ENCODE measurements at places on chromosomes 16 and 17.

GRCh38 chr17:1324201-1324771 is 44.8 kb downstream of the TRARG1 start:
- DNase-seq: no peak

DNA sequence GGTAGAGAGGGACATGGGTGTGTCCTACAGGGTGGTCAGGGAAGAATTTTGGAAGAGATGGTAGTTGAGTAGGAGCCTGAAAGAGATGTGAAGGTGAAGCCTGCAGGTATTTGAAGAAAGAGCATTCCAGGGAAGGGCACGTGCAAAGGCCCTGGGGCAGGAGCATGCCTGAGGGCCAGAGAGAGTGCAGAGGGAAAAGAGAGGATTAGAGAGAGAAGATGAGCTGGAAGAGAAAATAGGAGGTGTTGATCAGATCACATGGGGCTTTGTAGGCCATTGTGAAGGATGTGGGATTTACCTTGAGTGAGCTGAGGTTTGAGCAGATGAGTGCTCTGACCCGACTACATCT is 455.0 kb downstream of the HAPSTR1 start:
- no peak for DNase-seq

- peak; percentile 35 for DNase-seq
These were observed 38.5 kb upstream of the NKD1 start for GRCh38 chr16:50509521-50510341.

DNA sequence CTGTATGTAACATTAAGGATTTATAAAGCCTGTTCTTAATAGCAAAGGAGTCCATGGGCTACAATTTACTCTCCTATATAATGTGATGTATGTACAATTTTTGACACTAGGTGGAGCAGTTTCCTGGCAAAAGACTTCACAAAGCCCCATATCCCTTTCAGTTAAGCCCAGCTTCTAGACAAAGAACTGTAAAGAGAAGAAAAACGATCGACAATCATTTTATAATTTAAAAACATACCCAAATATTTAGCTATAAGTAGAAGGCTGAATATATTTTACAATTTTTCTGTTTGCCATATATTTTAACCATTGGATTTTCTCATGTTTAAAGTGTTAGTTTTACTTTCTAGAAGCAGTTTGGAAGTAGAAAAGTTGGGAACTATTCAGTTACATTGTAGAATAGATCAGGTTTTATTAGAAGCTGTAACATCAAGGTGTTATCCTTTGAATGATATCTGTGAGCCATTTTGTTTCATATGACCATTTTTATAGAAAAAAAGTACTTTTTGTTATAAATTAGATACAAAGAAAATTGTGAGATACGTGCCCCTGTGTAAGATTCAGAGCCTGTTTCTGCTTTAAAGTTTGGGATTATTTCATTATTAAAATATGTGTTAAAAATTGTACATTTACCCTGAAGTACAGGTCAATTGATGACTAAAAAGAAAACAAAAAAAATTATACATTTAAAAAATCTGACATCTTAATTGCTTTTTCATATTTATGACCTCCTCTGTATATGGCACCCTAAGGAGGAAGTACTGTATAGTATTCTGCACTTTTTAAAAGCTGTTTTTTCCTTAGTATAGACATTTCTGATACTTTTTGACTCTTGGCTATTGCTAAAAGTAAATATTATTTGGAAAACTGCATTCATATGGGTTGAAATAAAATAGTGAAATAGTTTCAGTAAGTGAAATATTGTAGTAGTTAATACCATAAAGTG is 46.3 kb downstream of the VMP1 start:
- peak; percentile 88 for DNase-seq

DNA sequence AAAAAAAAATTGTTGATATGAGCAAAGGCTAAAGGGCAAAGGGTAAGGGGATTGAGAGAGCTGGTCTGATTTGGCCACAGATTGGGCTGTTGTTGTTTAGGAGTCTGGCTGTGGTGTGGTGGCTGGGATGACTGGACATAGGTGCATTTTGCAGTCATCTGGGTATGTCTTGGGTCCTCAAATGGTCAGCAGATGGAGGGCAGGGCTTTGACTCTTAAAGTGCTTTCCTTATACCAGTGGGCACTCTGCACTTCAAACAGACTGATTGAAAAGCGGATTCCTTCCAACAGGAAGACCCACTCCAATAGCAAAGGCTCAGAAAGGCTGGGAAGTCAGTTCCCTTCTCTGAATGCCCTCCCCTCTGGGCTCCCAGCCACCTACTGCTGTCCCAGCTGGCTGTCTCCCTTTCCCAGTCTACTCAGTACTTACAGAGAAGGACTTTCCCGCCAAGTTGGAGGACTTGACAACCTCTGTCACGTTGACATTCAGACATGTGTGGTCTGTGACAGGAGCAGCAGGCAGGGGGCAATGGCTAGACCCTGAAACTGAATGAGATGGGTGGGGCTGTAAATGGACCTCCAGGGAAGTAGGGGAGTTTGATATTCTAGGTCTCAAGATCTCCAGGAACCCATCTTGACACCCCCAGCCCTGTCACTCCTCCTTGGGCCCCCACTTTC is 19.6 kb upstream of the MFSD6L start:
- no peak for DNase-seq

GRCh38 chr16:53501216-53501859 is 1.7 kb downstream of the AKTIP start:
- DNase-seq: no peak

GRCh38 chr17:49497148-49498028 is 2.3 kb downstream of the NGFR start:
- no peak for DNase-seq

GRCh38 chr17:4574448-4575045 is 9.8 kb upstream of the SMTNL2 start:
- DNase-seq: no peak

- DNase-seq: no peak
These were observed 11.4 kb upstream of the ARHGAP23 start for GRCh38 chr17:38416840-38417209.

- no peak for DNase-seq
These were observed 2.9 kb downstream of the SRL start for GRCh38 chr16:4239020-4239419.

DNA sequence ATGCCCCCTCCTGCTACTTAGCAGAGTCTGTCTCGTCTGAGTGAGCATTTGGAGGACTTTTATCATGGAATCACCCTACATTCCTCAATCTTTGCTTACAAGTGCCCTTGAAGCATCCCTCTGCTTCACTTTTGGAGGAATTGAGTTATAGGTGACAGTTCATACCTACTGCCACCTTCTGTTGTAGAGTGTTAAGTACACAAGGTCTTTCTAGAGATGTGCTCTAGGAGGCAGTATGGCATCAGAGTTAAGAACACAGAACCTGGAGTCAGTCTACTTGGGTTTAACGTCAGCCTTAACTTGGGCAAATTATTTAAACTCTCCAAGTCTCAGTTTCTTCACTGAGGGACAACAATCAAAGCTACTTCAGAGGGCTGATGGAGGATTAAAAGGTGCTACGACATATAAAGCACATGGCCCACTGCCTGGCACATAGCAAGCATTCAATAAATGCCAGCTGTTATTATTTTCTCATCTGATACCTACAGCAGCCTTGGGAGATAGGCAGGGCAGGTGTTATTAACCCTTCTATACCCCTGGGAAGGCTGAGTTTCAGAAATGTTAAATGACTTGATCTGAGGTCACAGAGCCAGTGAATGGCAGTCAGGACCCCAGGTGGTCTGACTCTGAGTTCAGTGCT is 62.2 kb downstream of the UTP18 start:
- DNase-seq: peak; percentile 7

- DNase-seq: no peak
These were observed 1.7 kb downstream of the NME3 start for GRCh38 chr16:1769402-1770300.
